ENCODE measurements at places on chromosomes 11 and 22.
A peak's percentile ranks its signal among the peaks of the same experiment; 100 is the strongest.

- DNase-seq: no peak
Measured at GRCh38 chr11:122032317-122032716, 83.7 kb downstream of the BLID start.

DNA sequence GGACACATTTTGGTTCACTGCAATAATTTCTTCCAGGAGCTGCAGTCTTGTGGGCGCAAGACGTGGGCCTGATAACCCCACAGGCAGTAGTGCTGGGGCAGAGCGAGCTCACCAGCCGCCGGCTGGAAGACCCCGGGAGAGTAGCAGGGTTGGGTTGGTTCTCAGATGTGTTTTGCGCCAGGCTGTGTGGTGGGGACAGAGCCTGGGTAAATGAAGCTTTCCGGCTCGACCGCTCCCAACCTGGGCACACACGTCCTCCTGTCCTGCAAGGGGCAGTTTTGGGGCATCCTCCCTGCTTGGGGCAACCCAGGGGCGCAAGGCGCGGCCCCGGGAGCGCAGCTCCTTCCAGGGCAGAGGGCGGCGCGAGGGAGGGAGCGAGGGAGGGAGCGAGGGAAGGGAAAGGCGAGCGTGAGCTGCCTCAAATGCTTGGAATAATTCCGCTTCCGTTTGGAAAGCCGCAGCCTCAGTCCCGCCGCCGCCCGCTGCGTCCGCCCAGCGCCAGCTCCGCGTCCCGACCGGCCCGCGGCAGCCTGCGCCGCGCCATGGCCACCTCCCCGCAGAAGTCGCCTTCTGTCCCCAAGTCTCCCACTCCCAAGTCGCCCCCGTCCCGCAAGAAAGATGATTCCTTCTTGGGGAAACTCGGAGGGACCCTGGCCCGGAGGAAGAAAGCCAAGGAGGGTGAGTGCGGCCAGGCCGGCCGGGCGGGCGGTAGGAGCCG lies at the start of gene PARVA:
Gene PARVA, plus strand, starts transcription at position 466 of the 718 bp plus-strand sequence. Its CDS starts 77 bp downstream, at position 543.
- DNase-seq: peak; percentile 30

- DNase-seq: no peak
Measured at GRCh38 chr22:50656122-50657070, 16.2 kb upstream of the SHANK3 start.

DNA sequence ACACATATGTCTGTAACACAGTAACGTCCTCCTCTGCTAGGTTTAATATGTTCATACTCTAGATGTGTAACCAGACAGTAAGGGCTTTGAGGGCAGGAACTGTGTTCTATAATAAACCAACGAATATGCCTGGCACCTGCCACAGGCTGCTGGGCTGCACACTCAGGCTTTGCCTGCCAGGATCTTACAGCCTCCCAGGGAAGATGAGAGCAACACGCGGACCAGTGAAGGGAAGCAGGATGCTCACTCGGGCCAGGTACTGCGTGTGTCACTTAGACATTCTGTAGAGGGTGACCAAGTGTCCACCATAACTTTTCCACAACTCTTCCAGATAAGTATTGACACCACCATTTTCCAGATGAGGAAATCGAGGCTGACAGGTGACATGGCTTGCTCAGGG lies 21.7 kb upstream of the BAIAP2L2 start:
- DNase-seq: no peak

DNA sequence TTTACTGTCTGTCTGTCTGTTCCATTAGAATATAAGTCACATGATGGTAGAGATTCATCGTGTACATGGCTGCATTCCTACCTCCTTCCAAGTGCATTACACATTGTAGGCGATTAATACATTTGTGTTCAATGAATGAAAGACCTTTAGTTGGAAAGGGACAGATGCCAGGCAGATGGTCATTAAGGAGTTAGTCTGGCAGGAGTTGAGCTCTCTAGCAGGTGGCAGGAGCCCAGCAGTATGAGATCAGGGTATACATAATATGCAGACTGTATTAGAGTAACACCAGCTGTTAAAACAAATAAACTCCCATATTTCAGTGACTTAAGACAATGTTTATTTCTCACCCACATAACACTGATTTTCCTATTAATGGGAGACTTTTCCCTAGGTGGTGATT lies 147.7 kb upstream of the LARGE1 start:
- DNase-seq: no peak

DNA sequence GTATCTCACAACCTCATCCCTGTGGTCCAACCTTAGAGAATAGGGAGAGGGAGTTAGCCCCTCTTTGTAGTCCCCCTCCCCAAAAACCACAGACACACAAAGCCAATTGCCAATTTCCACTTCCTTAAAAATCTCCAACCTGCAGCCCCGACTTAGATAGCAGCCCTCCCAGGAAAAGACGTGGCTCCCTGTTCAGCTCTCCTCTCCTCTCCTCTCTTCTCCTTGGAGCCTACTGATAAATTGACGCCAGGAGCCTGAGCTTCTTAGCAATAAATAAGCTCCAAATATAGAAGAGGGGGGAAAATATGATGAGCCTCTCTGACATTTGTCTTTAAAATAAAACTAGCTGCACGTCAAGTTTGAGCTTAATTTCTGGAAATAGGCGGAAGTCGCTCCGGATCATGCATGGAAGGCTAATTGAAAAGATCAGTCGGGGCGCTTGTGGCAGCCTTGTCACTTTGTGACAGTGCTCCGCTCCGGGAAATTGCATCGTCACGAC lies 7.3 kb downstream of the PAX6 start:
- DNase-seq: no peak

DNA sequence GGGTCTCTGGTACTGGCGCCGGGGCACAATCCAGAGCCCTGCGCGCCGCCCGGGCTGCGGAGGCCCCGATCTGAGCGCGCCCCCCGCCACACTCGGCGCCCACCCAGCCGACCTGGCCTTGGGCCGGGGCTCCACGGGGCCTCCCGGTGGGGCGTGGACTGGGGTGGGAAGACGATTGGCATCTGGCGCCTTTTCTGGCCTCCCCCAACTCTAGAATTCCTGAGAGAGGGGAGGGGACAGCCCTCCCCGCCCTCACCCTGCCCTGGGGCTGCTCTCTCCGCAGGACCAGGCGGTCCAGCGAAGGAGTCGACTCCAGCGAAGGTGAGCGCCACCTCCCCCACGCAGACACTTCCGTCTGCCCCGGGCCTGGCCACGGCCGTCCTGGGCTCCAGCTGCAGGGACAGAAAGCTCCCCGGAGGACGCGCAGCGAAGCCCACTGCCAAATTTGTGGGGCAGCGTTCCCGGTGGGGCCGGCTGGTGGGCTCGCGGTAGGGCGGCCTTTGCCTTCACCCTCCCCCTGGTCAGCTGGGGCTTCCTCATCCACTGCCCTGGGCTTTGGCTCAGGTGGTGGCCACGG lies 593 bp downstream of the SSH3 start:
- DNase-seq: no peak

- no peak for DNase-seq
Measured at GRCh38 chr22:27488456-27489177, 312.9 kb downstream of the MN1 start.

GRCh38 chr22:44567846-44568493 lies 69.9 kb upstream of the RTL6 start:
- no peak for DNase-seq

Data from caudate nucleus (tissue), 63 donors.